NCI-H1092 treated with DMSO at 0.1 percent for 48 hours (cell line): ENCODE measurements at places on chromosomes 4 and X.

DNA sequence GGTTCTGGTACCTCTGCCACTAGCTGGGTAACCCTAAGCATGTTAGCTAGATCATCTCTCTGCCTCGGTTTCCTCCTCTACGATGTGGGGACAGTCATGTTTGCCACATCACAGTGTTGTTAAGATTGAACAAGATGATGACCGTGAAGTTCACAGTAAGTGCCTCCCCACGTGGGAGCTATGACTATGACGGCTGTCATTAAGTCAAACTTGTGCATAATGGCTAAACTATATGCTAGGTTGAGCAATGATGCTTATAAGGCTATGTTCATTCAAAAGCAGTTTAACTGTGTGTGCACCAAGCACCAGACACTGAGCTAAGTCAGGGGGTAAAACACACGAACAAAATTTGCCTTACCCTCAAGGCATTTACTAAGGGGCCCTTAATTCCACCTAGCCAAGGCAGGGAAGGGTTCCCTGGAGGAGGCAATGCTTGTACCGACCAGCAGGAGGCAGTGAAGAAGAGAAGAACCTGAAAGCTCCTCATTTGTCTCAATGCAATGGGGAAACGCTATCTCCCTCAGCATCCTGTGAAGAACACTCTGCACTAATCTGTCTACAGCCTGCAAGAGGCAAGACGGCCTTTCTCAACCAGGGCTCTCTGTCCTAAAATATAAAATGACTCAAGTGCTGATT, 52.9 kb downstream of the MAP7D2 start:
- DNase-seq, result no peak

GRCh38 chr4:7725951-7726350, 213.7 kb downstream of the AFAP1 start:
- no peak for DNase-seq

- DNase-seq, result peak; percentile 97
Measured at GRCh38 chr4:186029571-186030398, 39.2 kb upstream of the TLR3 start.

DNA sequence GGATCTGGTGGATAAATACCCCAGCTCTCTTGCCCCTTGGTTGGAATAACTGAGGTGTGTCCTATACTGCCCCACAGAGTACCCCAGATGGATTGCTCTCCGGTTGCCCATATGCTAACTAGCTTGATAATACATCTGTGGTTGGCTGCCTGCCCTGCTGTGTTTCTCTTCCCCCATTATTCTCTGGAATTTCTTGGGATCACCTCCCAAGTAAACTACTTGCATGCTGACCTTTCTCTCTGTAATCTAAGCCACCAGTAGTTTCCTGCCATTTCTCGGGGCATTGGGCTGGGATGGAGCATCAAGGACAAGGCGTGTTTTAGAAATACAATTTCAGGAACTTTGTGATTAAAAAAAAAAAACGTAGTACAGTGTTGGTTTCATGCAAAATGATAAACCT, 25.2 kb downstream of the PPP1R2C start:
- no peak for DNase-seq

GRCh38 chrX:150099316-150099715, 161.0 kb upstream of the EOLA2 start:
- DNase-seq, result no peak

DNA sequence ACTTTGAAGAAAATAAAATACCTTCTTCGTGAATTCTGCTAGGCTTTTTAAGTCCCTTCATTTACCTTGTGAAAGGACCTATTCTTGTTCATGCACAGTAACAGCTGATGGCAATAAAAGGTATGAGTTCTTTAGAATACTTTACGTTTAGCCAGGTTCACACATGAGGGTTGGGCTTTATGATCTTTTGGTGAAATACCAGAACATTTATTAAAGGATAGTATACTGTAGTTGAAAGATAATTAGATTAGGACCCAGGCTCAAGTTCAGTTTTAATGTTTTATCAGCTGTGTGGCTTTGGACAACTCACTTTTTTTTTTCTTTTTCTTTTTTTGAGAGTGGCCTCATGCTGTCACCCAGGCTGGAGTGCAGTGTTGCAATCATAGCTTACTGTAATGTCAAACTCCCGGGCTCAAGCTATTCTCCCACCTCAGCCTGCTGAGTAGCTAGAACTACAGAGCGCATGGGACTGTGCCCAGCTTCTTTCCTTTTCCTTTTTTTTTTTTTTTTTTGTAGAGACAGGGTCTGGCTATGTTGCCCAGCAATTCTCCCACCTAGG, 28.2 kb upstream of the NEIL3 start:
- DNase-seq, result no peak

GRCh38 chr4:151744614-151745013, 16.2 kb downstream of the GATB start:
- no peak for DNase-seq

GRCh38 chr4:24382381-24382780, 202.0 kb downstream of the DHX15 start:
- DNase-seq, result no peak

GRCh38 chr4:79044141-79044659, 105.0 kb upstream of the PAQR3 start:
- DNase-seq, result no peak

- DNase-seq, result peak; percentile 2
Measured at GRCh38 chrX:151505796-151506195, 57.7 kb upstream of the PASD1 start.

GRCh38 chr4:95129821-95130311, 372.1 kb downstream of the BMPR1B start:
- DNase-seq, result no peak

- no peak for DNase-seq
Measured at GRCh38 chrX:134171661-134172587, 65.1 kb upstream of the CCDC160 start.

DNA sequence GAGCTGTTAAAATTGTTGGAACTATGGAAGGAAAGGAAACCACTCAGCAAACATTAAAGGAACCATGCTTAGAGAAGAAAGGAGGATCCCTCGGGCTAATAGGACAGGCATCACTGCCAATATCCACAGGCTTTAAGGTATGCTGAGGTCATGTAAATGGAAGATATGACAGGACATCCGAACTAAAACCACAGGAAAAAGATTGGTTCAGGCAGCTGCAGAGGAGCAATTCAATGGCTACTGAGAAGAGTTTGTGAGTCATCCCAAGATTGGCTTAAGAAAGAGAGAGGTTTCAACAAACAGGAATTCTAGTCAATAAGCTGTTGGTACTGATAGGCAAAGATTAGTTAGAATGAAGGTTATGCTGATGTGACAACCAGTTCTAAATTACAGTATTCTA, 106.4 kb upstream of the FAM241A start:
- DNase-seq, result no peak

GRCh38 chr4:185566425-185566824, 31.1 kb upstream of the PDLIM3 start:
- no peak for DNase-seq

- DNase-seq, result no peak
Measured at GRCh38 chr4:181835348-181835747, 407.9 kb upstream of the TENM3 start.

DNA sequence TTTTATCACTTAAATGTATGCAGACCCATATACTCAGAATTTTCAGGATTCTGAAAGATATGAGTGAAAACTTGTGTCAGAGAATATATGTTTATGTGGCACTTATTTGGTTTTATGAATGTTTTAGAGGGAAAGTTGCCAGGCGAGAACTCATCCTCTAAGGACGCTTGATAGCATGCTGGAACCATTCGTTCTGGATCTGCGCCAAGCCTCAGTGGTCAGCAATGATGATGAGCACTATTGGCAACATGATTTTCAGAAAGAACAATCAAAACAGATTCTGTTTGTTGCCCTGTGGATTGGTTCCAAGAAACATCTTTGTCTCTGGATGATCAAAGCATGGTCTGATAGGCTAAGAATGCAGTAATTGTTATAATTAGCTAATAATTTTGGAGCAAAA, 32.1 kb upstream of the RAPGEF2 start:
- DNase-seq, result no peak

- DNase-seq, result no peak
Measured at GRCh38 chr4:132572210-132572609, 576.9 kb upstream of the PCDH10 start.
